Endodermal cell (in vitro differentiated cells): ENCODE measurements at places on chromosomes 7 and 10. TPM values are rescaled to one million over a fixed set of nuclear protein-coding genes. Genes with fewer than 3 reads are reported as not detected.

CYP2C19 gene
- total RNA-seq = not detected in 3 replicates

PLEKHA1 gene
- total RNA-seq = 49.0 to 50.8 TPM (median 49.5 TPM) in 3 replicates

NRCAM gene
- 11.3 to 29.4 TPM (median 28.2 TPM) in 3 replicates for total RNA-seq

- H3K4me3 ChIP-seq = no peak overlapping the region
- DNase-seq = no peak
- peaks cover 14% of the 10 kb centered on the region for H3K4me1 ChIP-seq
- no peaks in the 10 kb centered on the region for H3K27me3 ChIP-seq
Measured at GRCh38 chr10:78284381-78284780, 250.7 kb downstream of the RPS24 start.

DNA sequence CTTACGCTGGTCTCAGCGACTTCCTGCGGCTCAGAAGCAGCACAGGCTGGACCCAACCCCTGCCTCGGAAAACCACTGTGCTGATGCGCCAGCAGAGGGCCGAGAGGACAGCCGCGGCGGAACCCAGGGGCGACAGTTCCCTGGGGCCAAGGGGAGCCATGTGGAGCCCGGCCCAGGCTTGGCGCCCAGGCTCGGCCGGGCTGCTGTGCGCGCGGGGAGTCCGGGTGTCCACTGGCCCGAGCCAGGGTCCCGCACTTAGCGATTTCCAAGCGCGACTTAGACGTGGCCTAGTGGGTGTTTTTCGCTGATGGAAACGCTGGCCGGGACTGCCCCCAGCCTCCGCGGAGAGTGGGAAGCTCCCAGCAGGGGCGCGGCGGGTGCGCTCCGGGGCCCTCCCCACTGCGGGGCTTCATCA, 18.6 kb upstream of the ZNF32 start:
- H3K27ac ChIP-seq = no peak overlapping the region
- H3K4me1 ChIP-seq = no peaks in the 10 kb centered on the region

DNA sequence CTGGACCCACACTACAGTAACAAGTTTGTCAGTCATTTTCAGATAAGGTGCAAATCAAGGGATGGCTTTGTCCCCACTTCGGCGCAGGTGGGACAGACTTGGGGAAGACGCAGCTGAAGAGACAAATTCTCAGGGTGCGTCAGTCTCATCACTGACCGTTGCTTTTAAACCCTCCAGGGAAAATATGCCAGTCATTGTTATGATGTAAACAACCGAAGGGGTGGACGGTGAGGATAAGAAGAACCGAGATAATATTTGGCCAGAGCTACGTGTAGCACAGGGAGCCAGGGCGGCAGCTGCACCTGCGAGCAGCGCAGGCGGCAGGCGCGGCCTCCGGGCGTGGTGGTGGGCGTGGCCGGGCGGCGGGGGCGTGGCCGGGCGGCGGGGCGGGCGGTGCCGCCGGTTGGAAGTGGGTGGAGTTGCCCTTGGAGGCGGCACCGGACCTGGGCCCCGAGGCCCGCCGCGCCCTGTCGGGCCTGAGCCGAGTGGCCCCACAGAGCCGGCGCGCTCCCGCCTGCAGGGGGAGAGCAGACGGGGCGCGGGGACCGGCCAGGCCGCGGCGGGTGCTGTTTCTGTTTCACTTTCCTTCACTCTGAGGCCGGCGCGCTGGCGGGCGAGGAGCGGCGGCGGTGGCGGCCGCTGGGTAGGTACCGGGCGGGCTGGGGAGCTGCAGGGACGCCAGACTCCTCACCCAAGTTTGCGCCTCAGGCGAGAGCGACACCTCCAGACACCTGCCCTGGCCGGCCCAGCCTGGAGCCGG, at the start of gene PCGF5:
Gene PCGF5, plus strand, starts transcription at position 470 of the 760 bp plus-strand sequence. CDS start 2,209 bp downstream, outside the sequence.
- no peak within 1 kb of the TSS for H3K27ac ChIP-seq
- H3K4me1 ChIP-seq = no peaks in the 10 kb centered on the region
- peaks cover 64% of the 10 kb centered on the region for H3K27me3 ChIP-seq
- H3K4me3 ChIP-seq = peak within 1 kb of the TSS; percentile 85
- H3K36me3 ChIP-seq = no peaks in the 10 kb centered on the region
- DNase-seq = peak; percentile 97

GRCh38 chr7:99140813-99141212, 3.1 kb downstream of the SMURF1 start:
- H3K36me3 ChIP-seq = peaks cover 4% of the 10 kb centered on the region
- H3K4me1 ChIP-seq = peaks cover 21% of the 10 kb centered on the region
- DNase-seq = no peak
- H3K4me3 ChIP-seq = peak overlapping the region; percentile 78
- H3K27me3 ChIP-seq = no peaks in the 10 kb centered on the region
